Thoracic aorta (tissue), 2 donors: ENCODE measurements at places on chromosomes 11 and 22. TPM values are rescaled to one million over a fixed set of nuclear protein-coding genes. Genes with fewer than 3 reads are reported as not detected.

The GAL gene
- total RNA-seq = not detected

The MPPED1 gene
- total RNA-seq = not detected

The TRIM48 gene
- not detected for total RNA-seq

DNA sequence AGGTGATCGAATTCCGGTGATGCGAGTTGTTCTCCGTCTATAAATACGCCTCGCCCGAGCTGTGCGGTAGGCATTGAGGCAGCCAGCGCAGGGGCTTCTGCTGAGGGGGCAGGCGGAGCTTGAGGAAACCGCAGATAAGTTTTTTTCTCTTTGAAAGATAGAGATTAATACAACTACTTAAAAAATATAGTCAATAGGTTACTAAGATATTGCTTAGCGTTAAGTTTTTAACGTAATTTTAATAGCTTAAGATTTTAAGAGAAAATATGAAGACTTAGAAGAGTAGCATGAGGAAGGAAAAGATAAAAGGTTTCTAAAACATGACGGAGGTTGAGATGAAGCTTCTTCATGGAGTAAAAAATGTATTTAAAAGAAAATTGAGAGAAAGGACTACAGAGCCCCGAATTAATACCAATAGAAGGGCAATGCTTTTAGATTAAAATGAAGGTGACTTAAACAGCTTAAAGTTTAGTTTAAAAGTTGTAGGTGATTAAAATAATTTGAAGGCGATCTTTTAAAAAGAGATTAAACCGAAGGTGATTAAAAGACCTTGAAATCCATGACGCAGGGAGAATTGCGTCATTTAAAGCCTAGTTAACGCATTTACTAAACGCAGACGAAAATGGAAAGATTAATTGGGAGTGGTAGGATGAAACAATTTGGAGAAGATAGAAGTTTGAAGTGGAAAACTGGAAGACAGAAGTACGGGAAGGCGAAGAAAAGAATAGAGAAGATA is at the start of gene MALAT1:
MALAT1 (plus strand) TSS at position 69 of the 736 bp plus-strand sequence.
- DNase-seq = peak; percentile 78

DNA sequence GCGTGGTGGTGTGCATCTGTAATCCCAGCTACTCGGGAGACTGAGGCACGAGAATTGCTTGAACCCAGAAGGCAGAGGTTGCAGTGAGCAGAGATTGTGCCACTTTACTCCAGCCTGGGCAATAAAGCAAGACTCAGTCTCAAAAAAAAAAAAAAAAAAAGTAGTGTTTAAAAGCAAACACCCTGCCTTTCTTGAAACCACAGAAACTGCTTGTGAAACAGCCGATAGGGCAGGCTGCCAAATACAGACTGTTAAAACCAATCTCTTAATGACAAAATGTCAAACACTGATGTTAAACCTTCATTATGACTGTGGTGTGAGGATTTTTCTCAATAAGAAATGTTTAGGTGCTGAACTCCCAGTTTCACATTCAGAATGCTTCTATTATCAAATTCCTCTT is 27.3 kb downstream of the MARK2 start:
- no peak for DNase-seq

- no peak for DNase-seq
Observed at GRCh38 chr22:33515795-33516194, 404.5 kb downstream of the LARGE1 start.

DNA sequence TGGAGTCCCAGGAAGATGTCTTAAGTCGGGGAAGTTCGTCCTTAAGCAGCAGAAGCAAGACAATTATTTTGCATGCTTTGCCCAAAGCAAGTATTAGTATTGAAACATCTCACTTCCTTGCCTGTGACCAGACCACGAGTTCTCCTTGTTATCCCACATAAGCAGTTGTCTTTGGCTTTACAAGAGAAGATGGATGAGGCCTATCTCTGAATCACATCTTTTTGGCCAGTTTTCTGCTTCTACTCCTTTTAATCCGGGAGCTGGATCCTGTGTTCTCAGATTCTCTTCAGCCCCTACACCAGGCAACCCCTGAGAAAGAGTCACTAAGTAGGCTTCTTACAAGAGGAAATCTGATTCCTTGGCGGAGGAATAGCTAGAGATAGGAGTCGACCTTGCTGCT is 2.1 kb downstream of the SYT9 start:
- no peak for DNase-seq

DNA sequence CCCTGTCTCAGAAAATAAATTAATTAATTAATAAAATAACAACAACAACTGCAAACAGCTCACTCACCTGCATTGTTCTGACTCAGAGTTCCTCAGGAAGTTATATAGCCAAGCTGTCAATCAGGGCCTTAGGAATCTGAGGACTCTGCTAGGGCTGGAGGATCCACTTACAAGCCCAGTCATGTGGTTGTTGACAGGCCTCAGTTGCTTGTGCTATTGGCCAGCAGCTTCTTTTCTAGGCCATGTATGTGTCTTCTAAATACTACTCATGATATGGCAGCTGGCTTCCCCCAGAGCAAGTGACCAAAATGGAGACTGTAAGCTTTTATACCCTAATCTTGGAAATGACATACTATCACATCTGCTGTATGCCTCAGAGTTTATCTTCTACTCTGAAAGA is 20.8 kb upstream of the ATP5MG start:
- DNase-seq = no peak
